Non-pigmented ciliary epithelial cell (primary cell): ENCODE measurements at places on chromosomes 16 and 17.

DNA sequence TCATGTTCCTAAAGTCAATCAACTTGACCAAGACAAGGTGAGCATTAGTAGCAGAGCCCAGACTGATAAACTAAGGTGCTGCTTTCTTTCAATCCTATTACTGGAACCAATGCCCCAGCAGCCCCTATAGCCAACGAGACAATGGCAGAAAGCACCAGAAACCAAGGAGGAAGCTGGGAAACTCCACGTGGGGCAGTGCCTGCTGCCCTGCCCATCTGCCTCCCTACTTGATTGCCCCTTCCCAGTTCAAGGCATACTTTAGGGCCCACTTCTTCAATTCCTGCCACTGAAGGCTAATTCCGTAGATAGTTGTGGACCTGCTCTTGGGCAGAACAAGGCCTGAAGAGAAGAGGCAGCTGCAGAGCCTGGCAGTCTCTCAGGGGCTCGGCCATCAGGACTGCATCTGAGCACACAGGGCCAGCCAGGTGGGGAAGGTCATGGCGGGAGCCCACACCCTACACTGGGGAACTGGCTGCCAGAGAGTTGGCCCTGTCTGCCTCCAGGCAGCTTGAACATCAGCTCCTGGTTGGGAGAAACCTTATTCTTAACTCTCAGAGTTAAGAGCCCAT is 30.9 kb downstream of the WSB1 start:
- no peak for DNase-seq

- DNase-seq: no peak
These were observed 364.1 kb downstream of the FOXL1 start for GRCh38 chr16:86942151-86943051.

DNA sequence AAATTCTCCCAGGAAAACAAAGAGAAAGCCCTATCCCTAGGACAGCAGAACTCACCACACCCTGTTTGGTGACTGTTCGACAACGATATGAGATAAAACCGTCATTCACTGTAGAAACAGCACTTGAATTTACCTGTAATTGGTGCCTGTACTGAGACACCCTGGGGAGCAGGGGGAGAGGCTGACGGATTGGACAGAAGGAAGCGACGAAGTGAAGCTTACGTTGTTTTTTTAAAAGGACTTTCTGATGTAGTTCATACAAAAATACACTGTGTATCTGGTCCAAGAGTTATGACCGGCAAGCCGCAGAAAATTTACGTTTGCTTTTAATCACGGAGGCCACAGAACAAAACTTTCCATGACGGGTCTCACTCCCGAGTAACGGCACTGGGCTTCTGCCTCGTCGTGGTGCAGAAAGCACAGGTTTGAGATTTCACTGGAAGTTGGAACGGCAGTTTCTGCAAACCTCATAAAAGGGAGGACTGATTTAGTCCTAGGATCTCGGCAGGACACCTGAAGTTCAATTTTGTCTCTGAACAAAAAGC is 9.7 kb downstream of the NXN start:
- DNase-seq: no peak

DNA sequence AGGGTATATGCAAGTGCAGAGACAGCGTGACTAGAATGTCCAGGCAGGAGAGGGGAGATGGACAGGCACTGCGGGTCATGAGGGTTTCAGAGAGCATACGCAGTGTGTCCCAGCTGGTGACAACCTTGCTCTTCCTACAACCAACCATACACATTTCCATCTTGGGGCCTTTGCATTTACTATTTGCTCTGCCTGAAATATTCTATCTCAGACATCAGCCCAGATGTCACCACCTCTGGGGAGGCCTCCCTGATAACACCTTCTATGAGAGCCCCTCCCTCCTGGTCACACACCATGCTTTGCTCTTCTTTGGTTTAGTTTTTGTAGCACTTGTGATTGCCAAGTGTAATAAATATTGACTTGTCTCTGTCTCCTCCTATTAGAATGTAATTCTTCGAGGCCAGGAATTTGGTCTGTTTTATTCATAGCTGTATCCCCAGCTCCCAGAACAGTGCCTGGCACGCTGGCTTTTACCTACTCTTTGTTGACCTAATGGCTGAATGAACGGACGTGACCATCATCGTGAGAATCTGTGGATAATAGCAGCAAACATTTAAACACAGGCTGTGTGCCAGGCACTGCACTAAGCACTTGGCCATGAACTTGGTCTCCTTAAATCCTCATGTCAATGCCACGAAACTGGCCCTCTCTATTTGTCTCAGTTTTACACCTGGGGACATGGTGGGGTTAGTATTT is 51.9 kb downstream of the PLCG2 start:
- no peak for DNase-seq

DNA sequence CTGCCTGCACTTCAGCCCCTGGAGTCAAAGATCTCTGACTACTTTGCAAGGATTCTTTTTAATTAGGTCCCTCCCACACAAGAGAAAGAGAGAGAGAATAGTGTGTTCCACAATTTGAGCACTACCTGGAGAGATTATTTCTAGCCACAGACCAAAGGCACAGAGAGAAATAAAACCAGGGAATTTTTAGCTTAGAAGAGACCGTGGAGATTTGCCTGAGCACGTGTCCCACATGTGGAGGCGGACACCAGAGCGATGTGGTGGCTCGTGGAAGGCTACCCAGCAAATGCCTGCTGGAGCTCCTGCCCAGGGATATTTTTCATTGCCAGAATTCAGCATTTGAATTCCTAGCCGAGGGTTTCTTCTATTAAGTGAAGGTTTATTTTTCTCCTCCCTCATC is 50.6 kb downstream of the MGAT5B start:
- no peak for DNase-seq

DNA sequence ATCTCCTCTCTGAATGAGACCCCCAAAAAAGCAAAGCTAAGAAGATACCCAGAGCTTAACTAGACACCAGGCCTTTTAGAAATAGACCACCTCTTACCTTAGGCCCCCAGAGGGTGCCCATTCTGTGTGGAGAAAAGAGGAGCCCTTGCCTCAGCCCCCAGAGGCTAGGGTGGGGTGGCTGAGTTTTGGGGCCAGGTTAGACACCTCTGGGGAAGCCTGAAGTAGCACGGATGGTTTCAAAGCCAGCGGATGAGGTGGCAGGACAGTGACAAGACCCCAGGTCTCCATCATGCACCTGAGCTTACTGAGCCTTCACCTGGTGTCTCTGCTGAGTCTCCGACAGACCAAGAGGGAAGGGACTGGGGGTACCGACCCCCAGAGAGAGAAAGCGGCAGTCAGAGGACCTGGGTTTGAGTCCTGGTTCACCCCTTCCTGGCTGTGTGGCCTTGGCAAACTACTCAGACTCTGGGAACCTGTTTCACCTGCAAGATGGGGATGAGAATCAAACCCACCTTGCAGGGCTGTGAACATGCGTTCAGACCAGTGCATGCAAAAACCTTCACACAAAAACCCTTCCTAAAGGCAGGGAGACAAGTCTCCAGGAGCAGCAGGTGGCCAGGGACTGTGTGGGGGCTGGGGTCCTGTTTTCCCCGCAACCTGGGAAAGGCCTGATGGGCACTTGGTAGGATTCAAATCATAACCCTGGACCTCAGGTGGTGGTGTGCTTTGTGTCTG is 7.7 kb downstream of the SCGB1C2 start:
- DNase-seq: no peak

- no peak for DNase-seq
These were observed 190.6 kb upstream of the FOXF1 start for GRCh38 chr16:86319585-86320236.
